ENCODE measurements at places on chromosomes 13 and 19.

DNA sequence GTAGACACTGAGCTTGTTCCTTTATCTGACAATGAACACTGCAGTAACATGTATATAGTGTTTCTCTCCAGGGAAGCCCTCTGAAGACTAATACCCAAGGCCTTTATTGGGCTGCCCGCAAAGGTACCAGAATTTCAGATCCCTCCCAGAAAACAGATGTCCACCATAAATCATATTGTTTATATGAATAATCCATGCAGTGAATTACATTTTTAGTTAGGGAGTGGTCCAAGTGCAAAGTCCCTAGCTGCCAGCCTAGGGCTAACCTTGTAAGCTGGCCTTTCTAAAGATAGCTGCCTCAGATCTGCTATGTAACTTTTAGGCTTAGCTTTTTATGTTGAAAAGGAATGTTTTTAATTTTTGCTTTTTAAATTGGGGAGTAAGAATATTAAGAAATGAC, 44.7 kb downstream of the TDRD3 start:
- DNase-seq: no peak

DNA sequence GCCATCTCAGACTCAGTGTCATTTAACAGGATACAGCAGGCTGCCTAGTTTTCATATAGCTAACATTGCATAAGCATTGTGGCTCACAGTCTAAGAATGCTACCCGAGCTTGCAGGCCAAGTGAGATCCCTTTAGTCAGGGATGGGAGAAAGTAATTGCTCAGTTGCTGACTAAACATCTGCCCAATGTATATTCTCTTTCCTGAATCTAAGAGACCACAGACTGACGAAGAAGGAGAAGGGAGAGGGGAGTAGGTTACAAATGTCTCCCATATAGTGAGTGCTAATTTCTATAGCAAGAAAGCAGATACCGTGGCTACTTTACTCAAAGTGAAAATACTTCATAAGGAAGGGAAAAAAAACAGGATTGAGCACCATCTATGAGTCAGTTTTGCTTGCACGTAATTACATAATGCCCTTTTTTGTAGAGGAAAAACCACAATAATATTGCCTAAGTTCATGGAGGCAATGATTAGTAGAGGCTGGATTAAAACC, 453.9 kb downstream of the COG6 start:
- DNase-seq: no peak

- no peak for DNase-seq
Measured at GRCh38 chr13:113837560-113838355, 26.1 kb downstream of the GAS6 start.

DNA sequence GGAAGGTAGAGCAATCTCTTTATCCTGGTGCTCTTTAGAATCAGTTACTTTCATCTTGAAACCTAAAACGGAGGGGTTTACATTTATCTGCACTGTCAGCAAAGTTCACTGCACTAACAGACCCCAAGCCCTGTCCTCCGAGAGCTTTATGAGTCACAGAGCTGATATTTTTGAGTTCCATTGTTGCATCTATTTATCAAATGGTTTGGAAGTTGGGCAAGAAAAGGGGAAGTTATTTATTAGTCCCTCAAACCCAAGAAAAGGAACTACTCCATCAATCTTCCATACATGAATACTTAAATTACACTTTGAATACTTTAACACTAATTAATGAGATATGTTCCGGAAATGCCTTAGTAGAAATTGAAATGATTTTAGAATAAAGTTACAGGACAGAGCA, 55.5 kb downstream of the EDNRB start:
- DNase-seq: peak; percentile 81

GRCh38 chr19:23321953-23322549, 71.9 kb upstream of the ZNF724 start:
- no peak for DNase-seq

- peak; percentile 83 for DNase-seq
Measured at GRCh38 chr19:46373491-46374359, 26.8 kb downstream of the PPP5C start.

GRCh38 chr19:5287066-5287465, 53.5 kb downstream of the PTPRS start:
- no peak for DNase-seq

- DNase-seq: no peak
Measured at GRCh38 chr19:29442094-29442493, 83.7 kb upstream of the VSTM2B start.

- DNase-seq: peak; percentile 88
Measured at GRCh38 chr19:17680230-17680722, 7.9 kb downstream of the UNC13A start.

DNA sequence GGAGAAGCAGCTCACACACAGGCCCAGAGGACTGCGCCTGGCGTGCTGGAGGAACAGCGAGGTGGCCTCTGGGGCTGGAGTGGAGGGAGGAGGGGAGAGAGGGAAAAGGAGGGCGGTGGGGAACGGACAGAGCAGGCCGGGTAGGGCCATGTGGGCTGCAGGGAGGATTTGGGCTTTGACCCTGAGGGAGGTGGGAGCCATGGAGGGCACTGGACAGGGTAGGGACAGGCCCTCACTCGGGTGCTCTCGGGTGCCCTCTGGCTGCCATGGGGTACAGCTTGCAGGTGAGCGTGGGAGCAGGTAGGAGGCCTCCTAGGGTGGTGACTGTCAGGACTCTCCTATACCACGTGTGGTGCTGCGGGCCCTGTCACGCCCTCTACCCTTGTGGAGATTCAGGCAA, 22.8 kb downstream of the PLIN4 start:
- no peak for DNase-seq

- no peak for DNase-seq
Measured at GRCh38 chr13:77528834-77529500, 6.5 kb upstream of the SCEL start.

DNA sequence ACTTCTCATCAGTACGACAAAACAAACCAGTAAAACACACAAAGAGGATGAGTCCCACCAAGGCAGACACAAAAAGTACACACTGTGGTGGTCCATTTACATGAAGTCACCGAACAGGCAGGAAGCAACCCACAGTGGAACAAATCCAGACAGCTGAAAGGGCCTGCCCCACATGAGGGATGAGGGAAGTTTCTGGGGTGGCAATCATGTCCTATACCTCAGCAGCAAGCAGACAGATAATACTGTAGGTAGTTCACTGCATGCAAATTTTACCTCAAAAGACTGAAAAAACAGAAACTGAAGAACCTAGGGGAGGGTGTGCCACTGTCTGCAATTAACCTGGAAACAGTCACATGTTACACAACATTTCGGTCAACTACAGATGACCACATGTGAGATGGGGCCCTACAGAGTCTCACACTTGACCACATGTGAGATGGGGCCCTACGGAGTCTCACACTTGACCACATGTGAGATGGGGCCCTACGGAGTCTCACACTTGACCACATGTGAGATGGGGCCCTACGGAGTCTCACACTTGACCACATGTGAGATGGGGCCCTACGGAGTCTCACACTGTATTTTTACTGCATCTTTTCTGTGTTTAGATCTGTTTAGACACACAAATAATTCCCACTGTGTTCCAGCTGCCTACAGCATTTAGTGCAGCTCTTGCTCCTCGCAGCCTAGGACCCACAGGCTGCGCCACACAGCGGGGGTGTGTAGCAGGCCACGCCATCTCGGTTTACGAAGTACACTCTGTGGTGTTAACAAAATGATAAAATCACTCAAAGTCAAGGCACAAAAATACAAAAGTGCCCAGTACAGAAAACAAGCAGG, 22.2 kb downstream of the PCID2 start:
- DNase-seq: no peak

GRCh38 chr13:52932649-52933048, 84.2 kb upstream of the PCDH8 start:
- DNase-seq: no peak

GRCh38 chr13:28423010-28423409, 71.9 kb downstream of the FLT1 start:
- peak; percentile 91 for DNase-seq

DNA sequence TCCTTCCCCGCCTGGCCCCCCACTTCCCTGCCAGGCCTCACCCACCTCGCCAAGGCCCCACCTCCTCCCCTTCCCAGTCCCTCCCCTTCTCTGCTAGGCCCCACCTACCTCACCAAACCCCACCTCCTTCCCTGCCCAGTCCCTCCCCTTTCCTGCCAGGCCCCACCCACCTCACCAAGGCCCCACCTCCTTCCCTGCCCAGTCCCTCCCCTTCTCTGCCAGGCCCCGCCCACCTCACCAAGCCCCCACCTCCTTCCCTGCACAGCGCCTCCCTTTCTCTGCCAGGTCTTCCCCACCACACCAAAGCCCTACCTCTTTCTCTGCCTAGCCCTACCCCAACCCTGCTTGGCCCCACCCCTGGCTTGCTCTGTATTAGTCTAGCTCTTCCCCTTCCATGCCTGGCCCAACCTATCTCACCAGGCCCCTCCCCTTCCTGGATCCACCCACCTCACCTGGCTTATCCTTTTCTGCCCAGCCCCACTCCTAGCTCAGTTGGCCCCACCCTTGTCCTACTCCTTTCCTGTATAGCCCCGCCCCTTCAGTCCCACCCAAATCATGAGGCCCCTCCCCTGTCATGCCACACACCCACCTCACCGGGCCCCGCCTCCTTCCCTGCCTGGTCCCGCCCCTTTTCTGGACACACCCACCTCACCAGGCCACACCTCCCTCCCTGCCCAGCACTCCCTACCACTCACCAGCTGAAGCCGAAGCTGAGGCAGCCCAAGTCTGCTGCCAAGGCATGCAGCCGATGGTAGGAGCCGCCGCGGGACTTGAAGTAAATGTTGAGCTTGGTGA, 16.2 kb downstream of the CERS1 start:
- peak; percentile 51 for DNase-seq

- DNase-seq: peak; percentile 11
Measured at GRCh38 chr13:58949646-58950045, 1214.1 kb downstream of the DIAPH3 start.

GRCh38 chr13:66634384-66634783, 595.8 kb downstream of the PCDH9 start:
- no peak for DNase-seq

DNA sequence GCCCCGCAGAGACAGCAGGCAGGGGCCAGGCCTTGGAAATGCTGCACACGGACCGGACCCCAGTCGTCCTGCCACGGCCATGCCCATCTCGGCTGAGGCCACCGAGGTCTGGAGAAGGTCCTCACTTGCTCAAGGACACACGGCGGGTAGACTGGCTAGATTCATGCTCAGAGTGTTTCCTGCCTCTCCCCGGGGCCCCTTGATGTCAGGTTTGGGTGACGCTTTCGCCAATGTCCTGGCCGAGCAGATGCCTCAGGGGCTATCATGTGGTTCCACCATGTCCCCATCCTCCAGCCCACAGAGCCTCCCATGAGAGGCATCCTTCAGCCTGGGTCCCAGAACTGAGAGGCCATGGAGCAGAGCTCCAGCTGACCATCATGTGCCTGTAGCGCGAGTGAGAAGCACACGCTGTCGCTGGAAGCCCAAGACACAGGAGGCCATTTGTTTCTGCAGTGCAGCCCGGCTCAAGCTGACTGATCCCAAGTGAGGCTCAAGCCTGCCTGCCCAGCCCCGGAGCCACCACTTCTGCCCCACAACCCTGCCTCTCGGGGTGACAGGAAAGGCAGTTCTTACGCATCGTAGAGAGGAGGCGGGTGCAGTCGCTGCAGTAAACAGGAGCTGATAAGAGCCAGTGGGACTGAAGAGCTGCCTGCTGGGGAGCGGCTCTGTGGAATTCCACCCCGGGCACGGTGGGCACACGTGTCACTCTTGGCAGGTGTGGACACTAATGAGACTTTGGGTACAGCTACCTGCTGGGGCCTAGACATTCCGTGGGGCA, 53.9 kb upstream of the GAS6 start:
- no peak for DNase-seq

DNA sequence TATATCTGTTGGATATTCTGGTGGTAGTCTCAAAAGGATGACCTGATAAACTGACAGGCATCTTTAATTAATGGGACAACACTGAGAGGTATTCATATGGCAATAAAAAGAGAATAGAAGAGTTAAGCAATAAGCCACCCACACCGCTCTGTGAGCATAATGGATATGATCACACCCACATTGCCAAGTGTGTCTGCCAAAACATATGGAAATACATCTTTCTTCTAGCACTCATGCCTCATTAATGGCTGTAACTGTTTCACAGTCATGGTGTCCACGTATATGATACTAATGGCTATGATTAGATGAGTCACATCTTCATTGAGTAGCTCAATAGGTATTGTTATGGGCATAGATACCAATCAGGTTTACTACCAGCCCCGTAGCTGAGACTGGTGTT, 13.1 kb downstream of the IGFL3 start:
- DNase-seq: no peak

DNA sequence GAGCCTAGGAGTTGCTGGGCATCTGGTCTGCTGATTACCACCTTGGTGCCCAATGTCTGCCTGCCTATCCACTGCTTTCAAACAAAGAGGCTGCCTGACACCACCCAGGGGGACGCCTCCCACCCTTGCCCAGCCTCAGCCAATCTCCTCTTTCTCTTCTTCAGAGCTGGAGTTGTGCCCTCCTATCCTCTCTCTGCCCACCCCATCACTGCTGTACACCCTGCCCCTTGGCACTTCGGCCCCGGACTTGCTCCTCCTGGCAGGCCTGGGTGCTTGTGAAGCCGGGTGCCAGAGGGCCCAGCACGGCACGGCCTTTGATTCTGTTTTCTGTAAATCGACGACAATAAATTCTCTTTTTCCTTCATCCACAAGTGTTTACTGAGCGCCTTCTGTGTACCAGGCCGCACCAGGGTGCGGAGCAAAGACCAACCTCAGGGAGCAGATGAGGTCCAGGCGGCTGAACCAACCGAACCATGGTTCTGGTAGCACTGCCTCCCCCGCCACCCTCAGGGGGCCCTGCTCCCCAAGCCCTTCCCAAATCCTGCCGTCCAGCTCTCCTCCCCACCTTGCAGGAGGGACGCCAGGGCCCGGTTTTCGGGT, 5.0 kb downstream of the RNF225 start:
- DNase-seq: no peak

- DNase-seq: no peak
Measured at GRCh38 chr19:19679176-19680073, 10.8 kb downstream of the ZNF101 start.

DNA sequence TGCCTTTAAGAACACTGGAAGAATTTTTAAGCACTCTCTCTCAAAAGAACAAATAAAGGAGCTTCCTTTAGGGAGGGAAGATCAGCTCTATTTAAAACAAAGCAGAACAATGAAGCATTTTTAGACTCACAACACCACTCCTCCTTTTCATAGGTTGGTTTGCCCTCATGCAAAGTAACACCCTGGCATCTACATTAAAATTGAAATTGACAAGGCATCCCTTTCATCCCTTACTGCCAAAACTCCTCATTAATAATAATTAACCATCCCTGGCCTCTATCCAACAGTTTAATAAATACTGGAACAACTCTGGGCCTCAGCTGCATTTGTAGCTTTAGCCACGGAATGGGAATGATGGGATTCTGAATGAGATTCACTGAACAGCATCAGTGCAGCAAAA, 929.1 kb downstream of the PCDH9 start:
- DNase-seq: no peak

- peak; percentile 76 for DNase-seq
Measured at GRCh38 chr19:11091703-11092153, 2.5 kb downstream of the LDLR start.

GRCh38 chr19:48539503-48540096, 12.4 kb upstream of the SULT2B1 start:
- DNase-seq: no peak

- peak; percentile 92 for DNase-seq
Measured at GRCh38 chr13:50801087-50801931, 42.2 kb downstream of the DLEU7 start.

GRCh38 chr13:93409816-93410215, 183.2 kb downstream of the GPC6 start:
- no peak for DNase-seq
